ENCODE measurements at places on chromosomes 3 and 15.

GRCh38 chr3:52623234-52623792, 62.4 kb downstream of the PBRM1 start:
- no peak for DNase-seq

DNA sequence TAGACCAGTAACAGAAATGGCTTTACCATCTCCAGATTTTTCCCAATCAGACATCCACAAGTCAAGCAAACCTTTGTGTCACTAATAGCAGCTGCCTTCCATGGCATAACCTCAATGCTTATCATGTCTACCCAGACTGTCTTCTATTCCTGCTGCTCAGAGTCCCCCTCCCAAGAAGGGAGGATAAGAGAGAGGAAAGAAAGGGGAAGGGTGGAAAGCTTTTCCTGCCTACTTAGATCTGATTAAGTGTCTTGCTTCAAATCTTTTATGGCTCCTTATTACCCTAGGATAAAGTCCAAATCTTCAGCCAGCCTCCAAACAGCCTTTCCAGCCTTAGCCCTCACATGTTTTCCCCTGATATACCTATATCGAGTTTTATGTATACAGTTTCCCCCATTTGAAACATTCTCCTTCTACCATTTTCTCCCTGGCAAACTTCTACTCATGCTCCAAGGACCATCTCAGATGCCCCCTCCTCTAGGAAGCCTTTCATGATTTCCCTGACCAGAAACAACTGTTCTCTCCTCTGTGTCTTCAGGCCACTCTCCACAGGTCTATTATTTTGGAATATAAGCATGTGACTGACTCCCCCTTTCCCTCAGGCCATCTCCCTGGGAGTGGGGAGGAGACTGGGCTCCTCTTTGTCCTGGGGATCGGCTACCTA, 7.9 kb upstream of the SSUH2 start:
- DNase-seq, result no peak

DNA sequence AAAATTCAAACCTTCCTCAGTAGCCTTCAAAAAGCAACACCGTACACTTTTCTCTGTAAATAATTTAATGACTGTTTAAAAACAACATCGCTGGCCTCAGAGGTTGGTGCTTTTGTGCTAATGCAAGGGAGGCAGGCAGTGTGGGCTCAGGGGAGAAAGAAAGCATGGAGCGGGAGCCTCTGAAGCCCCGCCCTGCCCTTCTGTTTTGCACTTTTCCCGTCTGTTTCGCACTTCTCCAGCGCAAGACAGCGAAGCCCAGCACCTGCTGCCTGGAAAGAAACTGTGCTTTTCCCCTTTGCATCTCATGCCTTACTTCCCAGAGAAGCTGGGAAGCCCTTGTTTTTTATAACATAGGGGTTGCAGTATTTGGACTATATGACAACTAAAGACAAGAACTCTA, 23.1 kb downstream of the TRPM1 start:
- no peak for DNase-seq

DNA sequence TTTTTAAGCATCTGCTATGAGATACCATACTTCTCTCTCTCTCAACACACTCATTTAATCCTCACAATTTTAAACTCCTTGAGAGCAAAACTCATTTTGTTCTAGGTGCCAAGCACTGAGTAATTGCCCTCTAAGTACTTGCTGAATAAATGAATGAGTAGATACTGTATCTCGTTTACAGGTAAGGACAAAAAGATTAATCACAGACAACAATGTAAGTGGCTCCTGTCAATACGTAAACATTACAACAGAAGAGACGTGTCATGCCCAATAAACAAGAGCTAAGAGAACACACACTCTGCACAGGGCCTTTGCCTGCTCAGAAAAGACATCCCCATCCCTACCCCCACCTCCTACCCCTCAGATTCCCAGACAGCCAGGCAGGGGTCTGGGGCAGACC, 59.8 kb downstream of the CHSY1 start:
- no peak for DNase-seq

DNA sequence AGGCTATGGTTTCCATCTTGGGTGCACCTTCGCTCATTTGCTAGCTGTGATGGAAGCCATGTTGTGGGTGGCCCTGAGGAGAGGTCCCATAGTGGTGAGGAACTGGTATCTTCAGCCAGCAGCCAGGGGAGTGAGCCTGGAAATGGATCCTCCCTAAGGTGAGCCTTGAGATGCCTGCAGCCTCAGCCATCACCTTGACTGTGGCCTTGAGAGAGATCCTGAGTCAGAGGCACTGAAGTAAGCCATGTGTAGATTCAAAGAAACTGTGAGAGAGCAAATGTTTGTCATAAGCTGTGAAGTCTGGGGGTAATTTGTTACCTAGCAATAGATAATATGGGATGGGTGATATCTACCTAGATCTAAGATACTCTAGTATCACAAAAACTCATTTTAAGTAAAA, 105.3 kb downstream of the SNRK start:
- DNase-seq, result no peak

- no peak for DNase-seq
Measured at GRCh38 chr15:93245661-93246042, 156.6 kb upstream of the RGMA start.

DNA sequence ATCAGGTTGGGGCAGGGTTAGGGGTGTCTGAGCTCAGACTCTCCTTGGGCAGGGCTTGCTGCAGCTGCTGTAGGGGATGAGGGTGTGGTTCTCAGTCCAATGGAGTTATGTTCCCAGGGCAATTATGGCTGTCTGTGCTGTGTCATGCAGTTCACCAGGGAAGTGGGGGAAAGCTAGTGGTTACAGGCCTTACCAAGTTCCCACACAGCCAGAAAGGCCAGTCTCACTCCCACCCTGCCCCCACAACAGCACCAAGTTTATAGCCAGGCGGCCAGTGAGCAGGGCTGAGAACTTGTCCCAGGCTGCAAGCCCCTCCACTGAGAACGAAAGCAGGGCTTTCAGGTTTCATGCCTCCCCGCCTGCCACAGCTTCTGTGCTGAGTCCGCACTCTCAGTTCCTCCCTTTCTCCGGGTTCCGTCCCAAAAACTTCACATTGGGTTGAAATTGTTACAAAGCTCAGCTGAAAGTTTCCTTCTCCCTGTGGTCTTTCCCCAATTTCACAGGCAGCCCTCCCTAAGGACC, 19.6 kb upstream of the CPOX start:
- DNase-seq, result no peak

DNA sequence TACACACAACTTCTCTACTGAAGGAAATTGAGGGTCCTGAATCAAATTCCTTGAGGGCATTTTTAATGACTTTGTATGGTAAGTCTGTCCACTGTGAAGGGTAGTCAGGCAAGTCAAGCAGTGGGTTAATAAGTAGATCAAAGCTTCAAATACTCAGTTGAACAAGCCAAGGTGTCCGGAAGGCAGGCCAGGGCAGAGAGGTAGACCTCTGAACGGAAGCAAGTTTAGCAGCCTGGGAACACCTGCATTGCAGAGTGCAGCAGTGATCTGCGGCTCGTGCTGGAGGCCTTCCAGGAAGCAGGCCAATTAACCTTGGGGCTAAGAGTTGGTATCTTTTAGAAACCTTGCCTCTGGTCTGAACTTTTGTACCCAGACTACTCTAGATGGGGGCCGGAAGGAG, 143.8 kb downstream of the LRTM1 start:
- no peak for DNase-seq

- DNase-seq, result no peak
Measured at GRCh38 chr3:186988806-186989205, 58.5 kb downstream of the ST6GAL1 start.

DNA sequence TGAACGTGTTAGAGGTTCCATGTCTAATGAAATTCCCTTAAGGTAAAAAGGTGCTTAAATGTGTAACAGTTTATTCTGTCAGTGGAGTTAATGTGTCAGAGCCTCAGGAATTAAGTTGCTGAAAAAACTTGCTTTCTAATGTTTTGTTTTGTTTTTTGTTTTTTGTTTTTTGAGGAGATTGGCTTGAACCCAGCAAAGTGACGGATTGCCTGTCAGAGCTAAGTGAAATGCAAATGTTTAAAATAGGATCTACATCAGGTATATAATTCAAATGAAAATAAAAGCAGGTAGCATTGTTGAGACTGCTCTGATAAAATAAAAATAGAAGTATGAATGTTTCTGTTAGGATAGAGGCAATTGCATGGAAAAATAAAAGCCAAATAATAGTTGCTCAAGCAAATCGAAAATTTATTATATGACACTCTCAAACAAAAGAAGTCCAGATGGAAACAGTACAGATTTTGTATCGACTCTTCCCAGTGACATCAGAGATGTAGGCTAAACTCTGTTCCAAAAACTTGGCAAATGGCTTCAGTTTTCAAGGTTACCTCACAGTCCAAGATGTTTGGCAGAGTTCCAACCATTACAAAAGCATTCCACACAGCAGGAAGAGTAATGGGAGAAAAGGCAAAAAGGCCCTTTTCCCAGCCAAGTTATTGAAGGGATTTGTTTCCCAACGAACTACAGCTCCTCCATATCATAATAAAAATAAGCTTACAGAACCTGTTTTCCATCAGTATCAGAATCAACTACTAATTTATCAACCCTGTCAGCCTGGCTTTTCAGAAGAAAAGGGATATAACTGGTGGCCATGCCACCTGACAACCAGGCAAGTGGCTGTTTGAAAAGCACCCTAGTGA, 291.0 kb downstream of the TBL1XR1 start:
- no peak for DNase-seq

DNA sequence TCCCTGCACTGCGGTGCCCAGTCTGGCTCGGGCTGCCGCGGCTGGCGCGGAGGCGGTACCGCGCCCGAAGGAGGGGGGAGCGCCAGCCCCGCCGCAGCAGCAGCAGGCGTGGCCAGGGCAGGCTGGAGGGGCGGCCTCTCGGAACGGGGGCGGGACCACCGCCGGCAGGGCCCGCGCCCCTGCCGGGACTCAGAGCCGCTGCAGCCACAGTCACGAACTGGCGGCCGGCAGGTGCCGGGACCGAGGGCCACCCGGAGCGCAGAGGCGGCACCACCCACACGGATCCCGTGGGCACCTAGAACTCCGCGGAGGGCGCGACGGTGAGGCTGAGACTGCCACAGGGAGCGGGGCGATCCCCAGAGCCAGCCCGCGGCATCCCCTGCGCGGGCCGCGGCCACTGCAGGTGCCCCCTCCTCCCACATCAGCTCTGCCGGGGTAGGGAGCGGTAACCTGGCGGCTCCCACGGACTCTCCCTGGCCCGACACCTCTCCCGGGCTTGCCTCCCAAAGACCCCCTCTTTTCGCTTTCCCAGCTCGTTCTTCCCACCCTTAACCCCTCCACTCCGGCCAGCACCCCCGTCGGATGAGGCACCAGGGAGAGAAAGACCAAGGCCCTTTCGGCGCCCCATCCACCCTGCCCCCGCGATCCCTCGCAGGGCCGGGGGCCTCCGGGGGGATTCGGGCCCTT, at the start of gene VWA5B2:
Gene VWA5B2 (plus strand): TSS at position 192 of the 687 bp plus-strand sequence. CDS start 944 bp downstream, outside the sequence.
- peak; percentile 59 for DNase-seq

DNA sequence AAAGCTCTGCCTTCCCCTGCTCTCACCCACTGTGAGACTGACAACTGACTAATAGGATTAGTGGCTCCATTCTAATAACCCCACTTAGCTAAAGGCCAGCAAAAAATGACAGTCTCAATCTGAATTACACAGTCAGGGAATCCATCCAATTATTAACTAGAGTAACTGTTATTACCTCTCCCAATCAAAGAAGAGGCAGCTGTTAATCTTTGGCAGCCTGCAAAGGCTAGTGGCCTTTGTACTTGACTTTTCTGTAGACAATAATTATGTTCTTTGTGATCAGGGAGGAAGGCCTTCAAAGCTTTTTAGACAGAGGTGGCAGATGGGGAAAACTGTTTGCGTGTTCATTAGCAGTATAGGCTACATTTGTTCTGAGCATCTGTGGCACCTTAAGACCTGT, 177.7 kb downstream of the ISL2 start:
- DNase-seq, result no peak

All from neural crest cell (in vitro differentiated cells).